ENCODE measurements at places on chromosomes 1 and 21. TPM values are rescaled to one million over a fixed set of nuclear protein-coding genes. Genes with fewer than 3 reads are reported as not detected.

- DNase-seq = peak; percentile 62
Measured at GRCh38 chr1:155226188-155226909, 17.9 kb downstream of the MTX1 start.

DNA sequence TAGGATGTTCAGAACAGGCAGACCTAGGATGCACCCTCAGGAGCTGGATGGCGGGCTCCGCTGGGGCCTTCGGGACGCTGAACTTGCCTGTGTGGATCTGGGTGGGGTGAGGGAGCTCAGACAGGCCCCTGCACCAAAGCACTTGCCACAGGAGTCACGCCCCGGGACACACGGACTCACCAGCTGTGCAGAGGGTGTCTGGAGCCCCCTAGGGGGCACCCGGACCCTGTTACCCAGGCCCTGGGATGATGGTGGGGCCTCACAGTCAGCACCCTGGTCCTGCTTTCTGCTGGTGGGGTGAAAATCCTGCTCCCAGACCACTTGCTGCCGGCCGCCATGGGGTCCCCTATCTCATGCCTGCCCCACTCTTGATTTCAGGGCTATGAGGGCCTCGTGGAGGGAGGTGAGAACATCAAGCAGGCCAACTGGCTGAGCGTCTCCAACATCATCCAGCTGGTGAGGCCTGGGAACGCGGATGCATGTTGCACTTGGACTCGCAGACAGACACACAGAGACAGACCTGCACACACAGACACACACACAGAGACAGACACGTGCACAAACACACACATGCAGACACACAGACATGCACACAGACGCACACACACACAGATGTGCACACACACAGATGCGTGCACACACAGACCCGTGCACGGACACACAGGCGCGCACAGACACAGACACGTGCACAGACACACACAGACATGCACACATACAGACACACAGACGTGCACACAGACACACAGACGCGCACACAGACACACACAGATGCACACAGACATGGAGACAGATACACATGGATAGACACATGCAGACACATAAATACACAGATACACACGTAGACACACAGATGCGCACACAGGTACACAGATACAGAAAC is 11.0 kb downstream of the PFKL start:
- no peak for DNase-seq

- DNase-seq = no peak
Measured at GRCh38 chr1:52487632-52488031, 65.3 kb downstream of the TUT4 start.

DNA sequence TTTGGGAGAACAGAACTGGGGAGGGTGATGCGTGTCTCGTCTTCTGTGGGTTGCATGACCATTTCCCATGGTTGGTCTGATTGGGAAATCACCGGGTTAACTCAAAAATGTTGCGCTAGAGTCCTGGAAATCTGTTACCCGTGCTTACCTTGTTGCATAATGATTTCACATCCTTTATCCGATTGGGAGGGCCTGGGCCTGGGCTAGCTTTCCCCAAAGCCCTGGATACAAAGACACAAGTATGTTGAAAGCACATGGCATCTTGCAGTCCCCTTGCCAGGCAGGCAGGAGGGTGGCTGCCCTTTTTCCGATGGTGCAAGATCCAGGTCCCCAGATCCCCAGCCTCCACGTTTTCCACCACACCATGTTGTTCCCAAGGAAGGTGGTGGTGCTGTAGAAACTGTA is 582 bp downstream of the TRPM2 start:
- no peak for DNase-seq

DNA sequence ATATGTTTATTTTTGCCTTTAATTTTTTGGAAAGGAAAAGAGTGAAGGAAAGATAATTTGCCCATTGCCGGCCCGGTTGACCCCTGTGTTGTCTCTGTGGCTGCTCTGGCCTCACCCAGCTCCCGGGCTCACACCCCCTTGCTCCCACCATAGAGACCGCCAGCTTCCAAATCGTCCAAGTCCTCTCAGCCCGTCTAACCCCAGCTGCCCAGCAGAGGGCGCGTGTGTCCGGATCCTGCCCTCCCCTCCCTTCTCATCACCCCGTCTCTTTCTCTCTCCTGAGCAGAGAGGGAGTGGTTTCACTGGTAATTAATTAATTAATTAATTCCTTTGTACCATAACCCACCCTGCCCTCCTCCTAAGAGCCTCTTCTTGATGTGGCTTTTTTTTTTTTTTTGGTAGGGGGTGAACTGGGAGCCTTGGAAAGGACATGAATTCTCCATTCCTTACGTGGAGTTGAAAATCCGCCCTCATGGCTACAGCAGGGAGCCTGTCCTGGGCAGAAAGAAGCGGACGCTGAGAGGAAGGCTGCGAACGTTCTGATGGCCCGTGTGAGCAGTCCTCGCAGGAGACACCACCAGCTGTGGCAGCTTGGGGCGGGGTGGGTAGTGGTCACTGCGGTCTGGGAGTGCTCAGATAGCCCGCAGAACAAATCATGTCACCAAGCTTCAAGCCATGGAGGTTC is 45.9 kb downstream of the KIAA0040 start:
- DNase-seq = no peak

GRCh38 chr21:41821756-41822431 is 55.0 kb upstream of the RIPK4 start:
- no peak for DNase-seq

GRCh38 chr1:23531562-23532094 is 595 bp upstream of the E2F2 start:
- DNase-seq = peak; percentile 13

GRCh38 chr1:29849038-29849750 is 612.9 kb downstream of the PTPRU start:
- no peak for DNase-seq

DNA sequence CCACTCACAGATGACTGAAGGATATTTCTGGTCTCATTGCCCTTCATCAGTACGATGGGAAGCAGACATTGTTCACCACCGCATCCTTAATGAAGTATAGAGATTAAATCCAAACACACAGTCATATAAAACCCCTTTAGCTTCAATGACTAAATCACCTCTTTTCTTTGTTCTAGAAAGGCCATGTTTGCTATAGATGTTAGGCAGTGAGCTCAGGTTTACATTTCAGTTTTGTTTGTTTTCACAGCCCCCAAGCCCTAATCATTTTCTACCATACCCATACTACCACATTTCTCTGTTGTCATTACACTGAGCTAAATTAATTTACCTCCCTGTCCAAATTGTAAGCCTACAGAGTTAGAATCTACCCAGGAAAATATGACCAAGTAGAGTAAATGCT is 385.1 kb downstream of the NTNG1 start:
- no peak for DNase-seq

GRCh38 chr21:33544451-33545195 is 1.8 kb downstream of the SON start:
- DNase-seq = no peak

DNA sequence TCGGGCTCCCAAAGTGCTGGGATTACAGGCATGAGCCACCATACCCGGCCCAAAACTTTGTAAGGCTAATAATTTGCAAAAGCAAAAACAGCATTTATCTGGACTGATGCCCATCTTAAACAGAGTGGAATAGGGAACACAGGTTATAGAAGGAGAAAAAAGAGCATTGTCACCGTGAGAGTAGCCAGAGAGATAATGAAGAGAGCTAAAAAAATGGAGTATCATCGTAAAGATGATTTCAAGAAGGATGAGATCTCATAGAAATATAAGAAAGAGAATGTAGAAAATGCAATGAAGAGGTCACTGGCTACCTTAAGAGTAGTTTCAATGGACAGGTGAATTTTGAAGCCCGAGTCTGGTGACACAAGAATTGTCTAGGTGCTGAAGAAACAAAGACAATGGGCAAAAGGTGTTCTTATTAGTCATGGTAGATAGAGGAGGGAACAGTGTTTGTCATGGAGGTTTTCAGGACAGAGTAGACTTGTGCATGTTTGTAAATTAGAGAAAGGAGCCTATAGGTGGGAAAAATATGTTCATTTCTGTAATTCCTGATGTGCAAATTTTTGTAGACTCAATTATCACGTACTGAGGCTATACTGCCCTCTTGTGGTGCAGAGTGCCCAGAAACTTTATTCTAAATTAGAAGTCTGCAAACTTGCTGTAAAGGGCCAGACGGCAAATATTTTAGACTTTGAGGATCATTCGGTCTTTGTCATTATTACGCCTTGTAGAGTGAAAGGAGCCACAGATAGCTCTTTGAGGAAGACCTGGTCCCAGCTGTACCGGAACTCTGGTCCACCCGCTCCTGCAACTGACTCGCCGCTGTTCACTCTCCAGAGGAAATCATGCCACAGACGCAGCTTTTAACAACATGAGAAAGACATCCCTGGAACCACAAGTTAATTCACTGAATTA is 8.1 kb upstream of the TMEM183A start:
- peak; percentile 35 for DNase-seq

GRCh38 chr1:19918057-19918456 is 5.4 kb downstream of the PLA2G2E start:
- peak; percentile 43 for DNase-seq

DNA sequence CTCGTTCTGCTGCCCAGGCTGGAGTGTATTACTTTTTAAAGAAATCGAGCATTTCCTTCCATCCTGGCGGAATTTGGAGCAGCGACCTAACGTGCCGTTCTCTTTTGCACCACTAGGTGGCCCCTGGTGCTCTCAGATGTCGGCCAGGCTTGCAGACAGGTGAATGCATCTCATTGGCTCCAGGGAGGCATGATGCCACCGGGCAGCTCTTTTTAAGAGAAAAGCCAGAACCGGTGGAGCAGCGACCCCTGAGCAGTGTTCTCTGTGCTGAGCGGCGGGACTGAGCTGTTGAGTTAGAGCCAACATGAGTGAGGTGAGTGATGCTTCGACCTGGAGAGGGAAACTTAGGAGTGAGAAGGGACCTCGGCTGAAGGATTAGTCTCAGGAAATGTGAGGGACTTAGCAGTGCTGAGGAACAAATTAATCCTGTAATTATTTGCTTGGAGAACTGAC is at the start of gene PCP4:
PCP4 (plus strand) TSS at position 241 of the 453 bp plus-strand sequence; CDS start at position 305, 64 bp downstream.
- DNase-seq = no peak

GRCh38 chr1:237864338-237865244 is 26.1 kb downstream of the ZP4 start:
- no peak for DNase-seq

GRCh38 chr1:110561596-110561995 is 42.6 kb upstream of the KCNA10 start:
- DNase-seq = no peak

- DNase-seq = no peak
Measured at GRCh38 chr1:2949966-2950925, 71.0 kb upstream of the ACTRT2 start.

DNA sequence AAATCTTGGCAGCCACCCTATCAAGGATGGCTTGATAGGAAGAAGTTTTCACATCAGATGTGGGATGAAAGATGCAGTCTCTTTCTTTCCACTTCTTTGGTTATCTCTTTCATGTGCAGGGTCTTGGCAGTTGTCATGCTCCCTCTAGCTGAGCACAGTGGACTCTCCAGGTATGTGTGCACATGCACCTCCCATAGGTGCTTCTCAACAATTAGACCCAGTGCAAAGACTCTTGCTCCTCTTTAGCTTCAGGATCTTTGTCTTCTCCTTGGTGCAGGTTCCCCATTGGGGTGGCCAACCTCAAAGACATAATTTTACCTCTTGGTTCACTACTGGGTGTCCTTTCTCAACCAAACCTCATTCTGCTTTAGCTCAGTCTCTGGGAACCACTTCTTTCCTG is 80.7 kb downstream of the TBX15 start:
- DNase-seq = no peak

DNA sequence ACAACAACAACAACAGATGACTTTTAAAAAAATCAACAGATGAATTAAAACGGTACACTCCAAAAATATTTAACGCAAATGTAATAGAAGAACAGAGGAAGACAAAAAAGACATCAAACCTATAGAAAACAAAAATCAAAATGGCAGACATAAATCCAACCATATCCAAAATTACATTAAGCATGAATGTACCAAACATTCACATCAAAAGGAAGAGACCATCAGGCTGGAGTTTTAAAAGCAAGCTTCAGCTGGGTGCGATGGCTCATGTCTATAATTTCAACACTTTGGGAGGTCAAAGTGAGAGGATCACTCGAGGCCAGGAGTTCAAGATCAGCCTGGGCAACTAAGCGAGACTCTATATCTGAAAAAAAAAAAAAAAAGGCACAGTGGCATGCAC is 116.2 kb downstream of the SMYD3 start:
- DNase-seq = no peak

DNA sequence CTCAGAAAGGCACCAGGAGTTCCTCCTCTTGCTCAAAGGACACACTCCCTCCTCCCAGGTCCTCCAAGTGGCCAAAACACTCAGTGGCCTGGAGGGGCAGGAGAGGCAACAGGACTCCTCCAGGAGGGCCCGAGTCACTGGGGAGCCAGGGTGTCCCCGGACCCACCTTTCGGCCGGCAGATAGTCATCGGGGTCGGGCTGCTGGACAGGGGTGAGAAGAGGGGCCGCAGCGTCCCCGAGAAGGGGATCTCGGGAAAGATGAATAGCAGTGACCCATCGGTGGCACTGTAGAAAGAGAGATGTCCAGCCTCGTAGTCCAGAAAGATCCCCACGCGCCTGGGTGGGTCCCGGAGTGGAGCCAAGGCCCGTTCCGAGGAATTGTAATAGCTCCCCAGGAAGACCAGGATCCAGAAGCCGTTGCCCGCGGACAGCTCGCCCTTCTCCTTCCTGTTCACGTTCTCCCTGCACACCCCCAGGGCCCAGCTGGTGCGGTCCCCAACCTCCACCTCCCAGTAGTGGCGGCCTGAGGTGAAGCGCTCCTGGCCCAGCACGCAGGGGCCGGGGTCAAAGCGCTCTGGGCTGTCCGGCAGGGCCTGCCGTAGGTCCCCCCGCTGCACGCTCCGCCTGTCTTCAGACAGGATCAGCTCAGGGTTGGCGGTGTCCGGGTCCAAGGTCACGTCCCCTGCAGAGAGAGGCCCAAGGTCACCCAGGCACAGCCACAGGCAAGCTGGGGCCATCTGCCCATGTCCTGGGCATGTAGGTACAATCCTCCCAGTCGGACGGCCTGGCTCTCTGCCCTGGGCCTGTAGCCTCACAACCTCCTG is 11.9 kb downstream of the TRIM11 start:
- DNase-seq = no peak

The LCA5L gene
- 0.27 TPM for polyA plus RNA-seq

The RHCE gene
- polyA plus RNA-seq = not detected

The GPR25 gene
- not detected for polyA plus RNA-seq

The PDPN gene
- polyA plus RNA-seq = 66.5 TPM

The CD1D gene
- 3.8 TPM for polyA plus RNA-seq

The MRPS6 gene
- 60.0 TPM for polyA plus RNA-seq

The TCHHL1 gene
- not detected for polyA plus RNA-seq

The CTSS gene
- 2.9 TPM for polyA plus RNA-seq

The ALG14 gene
- 6.8 TPM for polyA plus RNA-seq

The VCAM1 gene
- polyA plus RNA-seq = not detected

All from foreskin keratinocyte (primary cell).